ENCODE measurements at places on chromosomes 5 and 9.

DNA sequence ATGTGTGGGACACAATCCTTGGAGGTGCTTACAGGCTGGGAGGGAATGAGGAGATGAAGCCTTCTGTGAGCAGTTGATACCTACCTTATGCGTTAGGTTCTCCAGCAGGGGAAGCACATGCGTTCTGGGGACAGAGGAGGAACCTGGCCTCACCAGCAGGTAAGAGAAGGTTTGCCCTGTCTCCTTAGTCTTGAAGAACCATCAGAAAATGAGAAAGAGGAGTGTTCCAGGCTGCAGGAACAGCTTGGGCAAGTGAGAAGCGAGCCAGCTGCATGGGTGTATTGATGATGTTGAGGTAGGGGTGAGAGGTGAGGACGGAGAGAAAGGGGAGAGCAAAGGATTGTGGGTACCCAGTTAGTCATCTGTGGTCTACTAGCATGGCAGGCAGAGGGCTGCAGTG, 156.9 kb upstream of the MVB12B start:
- DNase-seq = no peak

DNA sequence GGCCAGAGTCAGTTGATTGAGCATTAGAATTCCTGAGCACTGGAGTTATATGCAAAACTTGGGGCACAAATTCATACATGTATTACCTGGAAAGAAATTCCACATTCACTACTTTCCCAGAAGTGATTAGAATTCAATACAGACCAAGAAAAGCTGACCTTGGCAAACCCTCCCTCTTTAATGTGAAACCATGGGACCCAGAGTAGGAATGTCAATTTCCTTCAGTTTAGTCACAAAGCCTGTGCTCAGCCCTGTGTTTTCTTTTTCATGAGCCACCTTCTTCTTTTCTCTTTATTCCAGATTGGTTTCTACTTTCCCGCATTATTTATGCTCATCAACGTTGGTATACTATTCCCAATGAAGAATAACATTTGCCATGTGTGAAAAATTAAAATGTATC, 420.2 kb downstream of the CDH12 start:
- no peak for DNase-seq

DNA sequence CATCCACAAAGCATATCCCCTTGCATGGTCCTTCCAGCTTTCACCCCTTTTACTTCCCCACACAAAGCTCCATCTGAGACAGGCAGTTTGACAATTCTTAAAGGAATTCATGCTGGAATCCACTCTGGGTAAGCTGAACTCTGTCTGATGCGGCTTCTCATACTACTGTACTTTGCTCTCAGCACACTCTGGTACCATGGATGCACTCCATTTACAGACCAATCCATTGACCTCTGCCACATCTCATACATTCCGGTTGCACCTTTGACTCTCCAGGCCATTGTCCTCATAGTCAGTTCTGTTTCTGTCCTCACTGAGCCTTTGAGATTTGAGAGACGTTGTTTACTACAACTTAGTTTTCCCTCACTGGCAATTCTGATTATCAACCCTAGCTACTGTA, 12.2 kb downstream of the SPATA9 start:
- no peak for DNase-seq

GRCh38 chr5:1108023-1108864, 3.6 kb downstream of the SLC12A7 start:
- DNase-seq = peak; percentile 44

GRCh38 chr9:133924453-133924852, 67.7 kb downstream of the VAV2 start:
- no peak for DNase-seq

Measured in SJCRH30 (cell line).